Liver (tissue), 10 donors: ENCODE measurements at places on chromosomes 5 and 9.
A peak's percentile ranks its signal among the peaks of the same experiment; 100 is the strongest.

DNA sequence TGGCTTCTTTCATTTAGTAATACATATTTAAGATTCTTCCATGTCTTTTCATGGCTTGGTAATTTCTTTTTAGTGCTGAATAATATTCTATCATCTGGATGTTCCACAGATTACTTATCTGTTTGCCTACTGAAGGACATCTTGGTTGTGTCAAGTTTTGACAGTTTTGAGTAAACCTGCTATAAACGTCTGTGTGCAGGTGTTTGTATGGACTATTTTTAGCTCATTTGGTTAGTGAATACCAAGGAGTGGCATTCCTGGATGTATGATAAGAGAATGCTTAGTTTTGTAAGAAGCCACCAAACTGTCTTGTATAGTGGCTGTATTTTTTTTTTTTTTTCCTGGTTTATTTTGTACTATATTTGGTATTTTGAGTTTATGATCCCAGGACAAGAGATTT lies 38.4 kb downstream of the PRRC1 start:
- no peak for DNase-seq

DNA sequence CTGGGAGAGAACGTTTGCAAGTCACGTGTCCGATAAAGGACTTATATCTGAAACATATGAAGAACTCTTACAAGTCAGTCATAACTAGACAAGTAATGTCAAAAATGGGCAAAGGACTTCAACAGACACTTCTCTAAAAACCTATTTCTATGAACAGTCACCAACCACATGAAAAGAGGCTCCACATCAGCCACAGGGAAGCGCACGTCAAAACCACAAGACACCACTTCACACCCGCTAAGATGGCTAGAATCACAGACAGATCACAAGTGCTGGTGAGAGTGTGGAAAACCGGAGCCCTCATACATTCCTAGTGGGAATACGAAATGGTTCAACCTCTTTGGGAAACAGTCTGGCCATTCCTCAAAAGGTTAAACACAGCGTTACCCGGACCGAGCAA lies 11.5 kb upstream of the CARD9 start:
- no peak for DNase-seq

GRCh38 chr5:54049963-54050362 lies 260.4 kb downstream of the ARL15 start:
- DNase-seq = no peak

GRCh38 chr5:5304361-5305020 lies 118.0 kb upstream of the ICE1 start:
- no peak for DNase-seq

GRCh38 chr5:152089644-152090043 lies 165.0 kb upstream of the GLRA1 start:
- no peak for DNase-seq

DNA sequence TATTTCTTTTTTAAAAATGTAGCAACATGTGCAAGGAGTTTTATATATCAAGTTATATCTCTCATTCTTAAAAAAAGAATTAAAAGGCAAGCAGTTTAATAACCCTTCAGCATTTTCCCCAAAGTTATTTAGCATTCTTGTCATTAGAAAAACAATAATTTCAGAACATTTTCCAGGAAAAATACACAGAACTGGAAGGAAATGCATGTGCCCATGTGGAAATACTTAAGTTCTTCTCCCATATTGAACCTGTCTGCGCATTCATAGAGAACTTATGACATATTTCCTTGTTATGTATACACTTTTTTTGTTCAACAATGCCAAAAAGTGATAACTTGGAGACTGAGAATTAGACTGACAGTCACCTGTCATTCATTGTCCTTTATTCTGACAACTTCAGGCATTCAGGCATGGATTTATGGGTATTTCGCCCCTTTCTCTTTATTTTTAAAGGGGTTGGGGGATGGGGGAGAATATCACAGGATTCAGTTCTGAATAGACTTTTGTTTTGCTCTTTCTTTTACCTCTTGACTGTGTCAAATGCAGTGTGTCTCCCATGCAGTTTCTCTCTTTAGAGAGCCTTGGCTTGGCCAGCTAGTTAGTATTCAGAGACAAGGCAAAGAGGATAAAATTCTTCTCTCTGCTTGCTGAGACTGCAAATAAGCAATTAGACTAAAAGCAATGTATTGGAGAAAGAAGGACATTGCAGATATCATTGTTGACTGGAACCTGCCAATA lies 701.0 kb downstream of the NR2F1-AS1 start:
- no peak for DNase-seq

DNA sequence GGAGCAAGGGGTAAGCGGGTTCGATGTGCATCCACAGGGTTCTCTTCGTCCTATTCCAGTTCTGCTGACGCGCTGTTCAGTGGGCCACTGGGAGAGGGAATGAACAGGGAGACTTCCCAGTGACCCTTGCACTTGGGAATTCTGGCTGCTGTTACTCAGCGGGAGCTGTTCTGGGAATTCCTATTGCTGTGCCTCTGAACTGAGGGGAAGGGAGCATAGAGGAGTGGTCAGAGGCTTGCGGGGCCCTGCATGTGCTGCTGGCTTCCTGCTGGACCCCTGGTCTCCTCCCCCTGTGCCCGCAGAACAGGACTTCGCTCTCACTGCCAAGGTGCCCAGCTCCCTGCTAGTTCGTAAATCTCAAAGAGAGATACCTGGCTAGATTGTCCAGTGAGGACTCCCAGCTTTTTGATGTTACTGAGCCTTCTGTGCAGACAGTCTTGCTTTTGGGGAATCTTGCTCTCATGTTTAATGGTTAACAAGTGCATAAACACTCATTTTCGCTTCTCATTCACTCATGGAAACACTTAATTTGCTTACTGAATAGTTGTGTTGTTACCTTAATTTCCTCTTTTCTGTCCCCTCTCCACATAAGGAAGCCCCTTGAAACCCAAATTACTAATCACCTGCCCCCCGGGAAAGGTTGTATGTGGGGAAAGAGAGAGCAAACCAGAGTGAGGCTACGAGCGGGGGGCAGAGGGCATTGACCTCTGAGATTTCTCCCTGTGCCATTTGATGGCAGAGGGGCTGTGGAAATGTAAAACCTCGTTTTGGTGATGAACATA lies 5.9 kb downstream of the TRIO start:
- DNase-seq = no peak

- no peak for DNase-seq
Observed at GRCh38 chr9:18857769-18858168, 175.2 kb downstream of the SAXO1 start.

DNA sequence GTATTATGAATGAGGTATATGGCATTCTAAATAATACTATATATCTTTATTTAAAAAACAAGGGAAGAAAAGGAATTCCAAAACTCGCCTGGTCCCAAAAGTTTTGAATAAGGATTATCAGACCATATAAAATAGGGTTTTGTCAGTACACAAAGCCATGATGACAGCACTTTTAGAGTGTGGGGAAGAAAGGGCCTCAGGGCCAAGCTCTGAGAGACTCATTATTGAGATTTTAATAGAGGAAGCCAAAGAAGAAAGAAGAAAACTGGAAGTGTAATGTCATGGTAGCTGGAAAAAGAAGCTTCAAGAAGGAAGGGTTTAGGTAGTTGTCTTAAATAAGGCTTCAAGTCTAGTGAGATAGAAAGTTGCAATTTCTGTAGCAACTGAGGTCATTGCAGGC lies 53.0 kb downstream of the FCHO2 start:
- DNase-seq = no peak

DNA sequence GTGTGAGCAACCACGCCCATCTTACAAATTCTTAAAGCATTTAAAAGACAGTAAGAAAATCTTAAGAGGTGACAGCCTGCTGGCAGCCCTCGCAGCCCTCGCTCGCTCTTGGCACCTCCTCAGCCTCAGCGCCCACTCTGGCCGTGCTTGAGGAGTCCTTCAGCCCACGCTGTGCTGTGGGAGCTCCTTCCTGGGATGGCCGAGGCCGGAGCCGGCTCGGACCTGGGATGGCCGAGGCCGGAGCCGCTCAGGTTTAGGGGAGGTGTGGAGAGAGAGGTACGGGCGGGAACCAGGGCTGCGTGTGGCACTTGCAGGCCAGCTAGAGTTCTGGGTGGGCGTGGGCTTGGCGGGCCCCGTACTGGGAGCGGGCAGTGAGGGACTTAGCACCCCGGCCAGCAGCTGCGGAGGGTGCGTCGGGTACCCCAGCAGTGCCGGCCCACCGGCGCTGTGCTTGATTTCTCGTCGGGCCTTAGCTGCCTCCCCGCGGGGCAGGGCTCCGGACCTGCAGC lies 9.3 kb upstream of the ECM2 start:
- no peak for DNase-seq

GRCh38 chr9:34178436-34179212 lies at the start of gene UBAP1:
TSS of gene UBAP1 (plus strand) at chr9:34179043. CDS start at chr9:34220915, 41,872 bp downstream.
- DNase-seq = peak; percentile 95

DNA sequence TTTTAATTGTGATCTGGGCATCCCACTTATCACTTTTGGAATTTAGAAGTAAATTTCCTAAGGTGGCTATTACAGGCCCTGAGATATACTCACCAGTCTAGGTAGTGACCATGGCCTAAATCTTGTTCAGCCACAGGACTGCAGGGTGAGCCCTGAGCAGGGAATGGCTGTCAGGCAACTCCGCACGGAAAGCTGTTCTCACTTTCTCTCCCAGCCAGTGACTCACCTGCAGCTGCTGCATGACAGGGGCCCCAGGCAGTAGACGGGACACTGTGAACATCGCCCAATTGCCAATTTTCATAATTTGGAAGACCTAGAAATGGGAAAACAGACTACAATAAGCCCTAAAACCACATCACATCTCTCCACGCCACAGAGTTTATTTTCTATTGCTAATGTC lies 69.6 kb upstream of the TAF1L start:
- no peak for DNase-seq

DNA sequence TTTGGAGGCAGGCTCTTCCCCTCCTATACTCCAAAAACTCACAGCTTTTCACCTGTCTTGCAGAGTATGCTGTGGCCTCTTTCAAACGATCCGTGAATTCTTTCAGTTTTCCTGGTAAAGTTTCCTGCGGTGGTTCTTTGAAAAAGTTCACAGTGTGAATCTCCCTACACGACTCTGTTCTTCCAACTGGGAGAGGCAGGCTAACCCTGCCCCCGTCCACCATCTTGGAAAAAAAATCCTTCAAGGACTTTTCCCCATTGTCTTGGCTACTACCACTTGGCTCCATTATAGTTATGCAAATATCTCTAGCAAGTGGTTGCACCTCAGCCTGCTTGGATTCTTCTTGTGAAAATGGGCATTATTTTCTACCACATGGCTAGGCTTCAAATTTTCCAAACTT lies 382.6 kb downstream of the AGTPBP1 start:
- DNase-seq = no peak

DNA sequence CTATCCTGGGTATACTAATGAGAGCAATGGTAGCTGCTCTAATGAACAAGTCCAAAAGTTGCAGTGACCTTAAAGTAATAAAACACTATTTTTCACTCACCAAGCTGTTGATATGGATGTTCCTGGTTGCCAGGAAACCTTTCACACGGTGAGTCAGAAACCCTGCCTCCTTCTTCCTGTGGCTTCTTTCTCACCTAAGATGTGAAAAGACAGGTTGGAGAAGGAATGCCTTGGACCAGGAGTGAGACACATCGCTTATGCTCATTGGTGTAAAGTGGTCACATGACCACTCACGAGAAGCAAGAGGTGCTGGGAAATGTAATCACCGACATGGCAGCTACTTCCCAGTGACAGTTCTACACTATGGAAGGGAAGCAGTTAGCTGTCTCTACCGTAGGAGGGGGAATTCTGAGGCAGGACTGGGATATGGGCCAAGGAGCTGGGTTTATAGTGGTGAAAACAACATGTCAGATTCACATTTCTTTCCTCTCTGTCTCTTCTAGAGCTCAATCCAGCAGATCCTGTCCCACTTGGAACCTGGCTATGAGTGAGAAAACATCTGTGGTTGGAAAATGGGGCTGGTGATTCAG lies 320.4 kb upstream of the KLF4 start:
- no peak for DNase-seq

DNA sequence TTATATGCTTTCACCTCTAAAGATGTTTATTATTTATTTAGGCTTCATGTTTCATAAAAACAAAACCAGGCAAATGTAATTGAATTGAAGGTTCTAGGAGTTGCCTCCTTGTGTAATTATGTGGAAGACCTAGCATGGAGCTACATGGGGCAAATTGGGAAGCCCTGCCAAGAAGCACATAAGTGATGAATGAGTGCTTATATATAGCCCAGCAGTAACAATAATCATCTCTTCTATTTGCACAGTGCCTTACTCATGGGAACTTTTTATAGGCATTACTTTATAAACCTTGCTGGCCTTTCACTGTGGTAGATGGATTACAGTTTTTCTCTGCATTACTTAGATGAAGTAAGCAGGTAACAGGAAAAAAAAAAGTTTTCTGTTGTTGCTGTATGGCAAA lies 40.0 kb upstream of the GRAMD2B start:
- DNase-seq = no peak

DNA sequence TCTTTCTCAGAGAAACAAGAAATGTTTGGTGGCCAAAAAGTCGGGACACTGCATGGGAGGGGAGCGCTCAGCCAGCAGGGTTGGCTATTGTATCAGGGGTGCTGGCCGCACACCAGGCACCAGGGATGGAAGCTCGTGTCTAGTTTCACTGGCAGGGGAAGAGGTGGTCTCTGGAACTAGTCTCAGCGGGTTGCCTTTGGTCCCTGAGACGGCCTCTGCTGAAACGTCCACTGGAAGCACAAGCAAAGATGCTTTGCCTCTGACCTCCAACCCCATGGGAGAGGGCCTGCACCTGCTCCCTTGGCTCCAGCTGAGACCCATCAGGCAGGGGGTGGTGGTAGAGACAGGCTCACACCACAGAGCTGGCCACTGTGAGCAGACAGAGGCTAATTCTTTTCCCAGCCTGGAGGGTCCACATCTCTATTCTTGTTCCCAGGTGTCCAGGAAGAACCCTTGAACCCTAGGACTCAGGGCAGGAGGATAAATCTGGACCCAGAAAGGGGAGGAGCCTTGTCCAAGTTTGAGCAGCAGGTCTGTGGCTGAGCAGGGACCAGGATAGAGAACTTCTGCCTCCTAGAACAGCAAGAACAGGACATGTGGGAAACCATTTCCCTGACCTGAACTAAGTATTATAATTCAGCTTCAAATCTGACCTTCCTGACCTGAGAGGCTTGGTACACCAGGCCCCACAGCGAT lies 102.6 kb downstream of the RGS3 start:
- DNase-seq = no peak
